ENCODE measurements at places on chromosomes 11 and 22. TPM values are rescaled to one million over a fixed set of nuclear protein-coding genes. Genes with fewer than 3 reads are reported as not detected.

Gene KRTAP5-11
- total RNA-seq, result 0.92 TPM

Gene MFNG
- total RNA-seq, result 1.3 TPM

GRCh38 chr11:46616551-46617133, 385 bp downstream of the HARBI1 start:
- DNase-seq, result no peak

- DNase-seq, result no peak
Measured at GRCh38 chr22:44381761-44382115, 69.0 kb upstream of the SHISAL1 start.

GRCh38 chr11:101438126-101438525, 145.7 kb downstream of the TRPC6 start:
- DNase-seq, result no peak

DNA sequence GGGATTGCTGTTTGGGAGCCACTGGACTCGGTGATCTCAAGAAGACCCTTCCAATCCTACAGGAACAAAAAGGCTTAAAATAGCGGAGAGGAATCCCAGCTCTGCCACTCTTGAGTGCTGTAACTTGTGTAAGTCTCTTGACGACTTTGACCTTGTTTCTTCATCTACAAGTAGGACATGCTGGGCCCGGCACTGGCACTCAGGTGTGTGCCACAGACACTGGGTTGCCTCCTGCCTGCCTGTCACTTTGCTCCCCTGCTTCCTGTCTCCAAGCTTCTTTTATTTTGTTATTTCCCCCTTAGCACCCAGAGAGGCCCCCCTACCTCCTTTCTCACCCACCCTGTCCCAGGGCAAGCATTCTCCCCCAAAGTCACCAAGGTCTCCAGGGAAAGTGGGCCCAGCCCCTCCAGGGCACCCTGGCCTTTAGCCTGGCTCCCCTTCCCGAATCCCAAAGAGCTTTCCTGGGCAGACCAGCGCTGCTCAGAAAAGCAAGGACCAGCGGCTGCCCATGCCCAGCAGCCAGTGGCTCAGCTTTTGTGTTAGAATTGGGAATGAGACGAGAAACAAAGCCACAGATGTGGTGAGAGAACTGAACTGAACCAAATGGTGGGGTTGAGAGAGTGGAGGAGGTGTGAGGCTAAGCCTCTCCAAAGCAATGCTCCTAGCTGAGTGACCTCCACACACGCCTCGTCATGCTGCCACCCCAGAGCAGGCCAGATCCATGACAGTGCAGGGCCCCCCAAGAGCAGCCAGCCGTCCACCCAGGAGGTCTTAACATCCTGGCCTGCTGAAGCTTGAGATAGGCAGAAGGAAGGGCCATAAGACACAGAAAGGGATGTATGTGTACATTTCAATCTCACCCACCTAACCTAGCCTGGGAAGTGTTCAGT, 4.5 kb downstream of the TRIM29 start:
- DNase-seq, result peak; percentile 22

DNA sequence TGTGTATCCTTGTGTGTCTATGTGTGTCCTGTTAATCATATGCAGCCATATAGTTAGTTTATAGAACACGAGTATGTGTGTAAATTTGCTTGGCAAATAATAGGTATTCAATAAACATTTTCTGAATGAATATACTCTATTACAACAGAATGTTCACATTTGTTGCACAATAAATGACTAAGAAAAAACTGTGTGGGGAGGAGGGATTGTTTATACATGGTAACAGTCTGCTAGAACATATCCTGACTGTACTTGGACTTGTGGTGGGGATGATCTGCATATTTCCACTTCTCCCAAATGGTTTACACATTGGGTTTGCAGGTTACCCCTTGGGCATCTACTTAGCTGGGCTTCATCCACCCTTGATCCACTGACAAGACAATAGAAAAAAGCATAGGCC, 194.6 kb downstream of the INSC start:
- DNase-seq, result no peak

DNA sequence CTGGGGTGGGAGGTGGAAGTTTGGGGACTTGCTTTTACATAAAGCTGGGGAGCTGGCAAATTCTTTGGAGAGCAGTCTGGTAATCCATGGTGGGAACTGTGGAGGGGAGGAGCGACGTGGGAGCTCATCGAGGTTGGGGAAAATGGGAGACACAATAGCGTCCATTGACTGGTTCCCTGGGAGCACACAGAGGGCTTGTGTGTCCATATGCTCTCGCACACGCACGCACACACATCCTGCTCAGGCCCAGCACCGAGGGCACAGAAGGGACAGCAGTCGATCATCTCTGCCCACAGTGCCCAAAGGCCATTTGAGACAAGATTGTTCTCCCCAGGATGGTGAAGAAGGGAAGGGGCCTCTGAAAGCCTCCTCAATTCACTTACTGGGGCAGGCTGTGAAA, 53.7 kb downstream of the FBXO7 start:
- no peak for DNase-seq

DNA sequence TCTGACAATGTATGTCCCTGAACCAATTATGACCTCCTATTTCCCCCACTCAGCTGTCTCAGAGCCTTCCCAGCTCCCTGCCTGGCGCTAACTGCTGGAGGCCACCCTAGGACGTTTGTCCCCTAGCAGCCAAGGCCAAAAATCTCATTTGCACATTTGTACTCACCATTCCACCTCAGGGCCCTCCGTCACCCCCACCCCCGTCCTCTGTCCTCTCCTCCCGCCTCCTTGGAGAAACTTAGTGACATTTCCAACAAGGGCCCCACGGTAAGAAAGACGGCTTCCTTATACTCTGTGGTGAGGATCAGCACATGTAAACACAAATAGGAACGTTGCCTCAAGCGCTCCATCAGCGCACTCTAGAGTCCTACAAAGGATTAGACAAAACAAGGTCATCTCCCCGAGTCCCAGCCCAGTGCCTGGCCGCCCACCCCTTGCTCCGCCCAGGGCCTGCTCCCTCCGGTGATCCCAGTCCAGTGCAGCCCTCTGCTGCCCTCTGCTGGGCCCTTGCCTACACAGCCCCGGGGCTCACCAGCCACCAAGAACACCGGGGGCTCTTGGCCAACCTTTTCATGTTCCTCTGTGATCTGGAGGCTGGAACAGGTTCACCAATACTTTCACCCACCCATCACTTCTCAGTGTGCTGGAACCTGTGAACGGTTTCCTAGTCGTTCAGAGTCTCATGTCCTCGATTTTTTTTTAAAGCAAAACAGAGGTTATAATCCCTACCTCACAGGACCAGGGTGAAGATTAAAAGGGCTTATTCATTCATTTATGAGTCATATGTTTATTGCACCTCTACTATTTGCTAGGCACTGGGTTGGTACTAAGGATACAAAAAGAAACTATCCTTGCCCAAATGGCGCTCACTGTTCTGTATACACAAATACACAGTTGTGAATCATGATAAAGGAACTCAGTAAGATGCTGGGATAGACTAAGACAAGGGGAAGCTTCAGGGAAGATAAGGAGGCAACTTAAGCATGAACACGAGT, 15.3 kb upstream of the CTR9 start:
- DNase-seq, result peak; percentile 91

GRCh38 chr11:8807544-8808225, 103.3 kb upstream of the AKIP1 start:
- no peak for DNase-seq

DNA sequence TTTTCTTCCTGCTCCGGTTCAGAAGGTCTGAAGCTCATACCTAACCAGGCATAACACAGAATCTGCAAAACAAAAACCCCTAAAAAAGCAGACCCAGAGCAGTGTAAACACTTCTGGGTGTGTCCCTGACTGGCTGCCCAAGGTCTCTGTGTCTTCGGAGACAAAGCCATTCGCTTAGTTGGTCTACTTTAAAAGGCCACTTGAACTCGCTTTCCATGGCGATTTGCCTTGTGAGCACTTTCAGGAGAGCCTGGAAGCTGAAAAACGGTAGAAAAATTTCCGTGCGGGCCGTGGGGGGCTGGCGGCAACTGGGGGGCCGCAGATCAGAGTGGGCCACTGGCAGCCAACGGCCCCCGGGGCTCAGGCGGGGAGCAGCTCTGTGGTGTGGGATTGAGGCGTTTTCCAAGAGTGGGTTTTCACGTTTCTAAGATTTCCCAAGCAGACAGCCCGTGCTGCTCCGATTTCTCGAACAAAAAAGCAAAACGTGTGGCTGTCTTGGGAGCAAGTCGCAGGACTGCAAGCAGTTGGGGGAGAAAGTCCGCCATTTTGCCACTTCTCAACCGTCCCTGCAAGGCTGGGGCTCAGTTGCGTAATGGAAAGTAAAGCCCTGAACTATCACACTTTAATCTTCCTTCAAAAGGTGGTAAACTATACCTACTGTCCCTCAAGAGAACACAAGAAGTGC, 661 bp upstream of the MALAT1 start:
- DNase-seq, result no peak

GRCh38 chr11:17500673-17501072, 24.0 kb upstream of the ABCC8 start:
- DNase-seq, result no peak
